ENCODE measurements at places on chromosomes 6 and 20.

- no peaks in the 10 kb centered on the region for H3K4me1 ChIP-seq
- H3K27ac ChIP-seq, result no peak overlapping the region
- no peaks in the 10 kb centered on the region for H3K36me3 ChIP-seq
- DNase-seq, result no peak
- H3K4me3 ChIP-seq, result no peak overlapping the region
Observed at GRCh38 chr6:24448396-24448795, 41.0 kb downstream of the GPLD1 start.

- no peaks in the 10 kb centered on the region for H3K36me3 ChIP-seq
- DNase-seq, result no peak
- H3K4me3 ChIP-seq, result no peak overlapping the region
Observed at GRCh38 chr6:72825315-72825911, 203.5 kb downstream of the KCNQ5 start.

GRCh38 chr20:21693322-21693721 lies 12.1 kb upstream of the PAX1 start:
- peaks cover 28% of the 10 kb centered on the region for H3K27me3 ChIP-seq
- no peak for DNase-seq
- H3K36me3 ChIP-seq, result no peaks in the 10 kb centered on the region
- no peak overlapping the region for H3K4me3 ChIP-seq

DNA sequence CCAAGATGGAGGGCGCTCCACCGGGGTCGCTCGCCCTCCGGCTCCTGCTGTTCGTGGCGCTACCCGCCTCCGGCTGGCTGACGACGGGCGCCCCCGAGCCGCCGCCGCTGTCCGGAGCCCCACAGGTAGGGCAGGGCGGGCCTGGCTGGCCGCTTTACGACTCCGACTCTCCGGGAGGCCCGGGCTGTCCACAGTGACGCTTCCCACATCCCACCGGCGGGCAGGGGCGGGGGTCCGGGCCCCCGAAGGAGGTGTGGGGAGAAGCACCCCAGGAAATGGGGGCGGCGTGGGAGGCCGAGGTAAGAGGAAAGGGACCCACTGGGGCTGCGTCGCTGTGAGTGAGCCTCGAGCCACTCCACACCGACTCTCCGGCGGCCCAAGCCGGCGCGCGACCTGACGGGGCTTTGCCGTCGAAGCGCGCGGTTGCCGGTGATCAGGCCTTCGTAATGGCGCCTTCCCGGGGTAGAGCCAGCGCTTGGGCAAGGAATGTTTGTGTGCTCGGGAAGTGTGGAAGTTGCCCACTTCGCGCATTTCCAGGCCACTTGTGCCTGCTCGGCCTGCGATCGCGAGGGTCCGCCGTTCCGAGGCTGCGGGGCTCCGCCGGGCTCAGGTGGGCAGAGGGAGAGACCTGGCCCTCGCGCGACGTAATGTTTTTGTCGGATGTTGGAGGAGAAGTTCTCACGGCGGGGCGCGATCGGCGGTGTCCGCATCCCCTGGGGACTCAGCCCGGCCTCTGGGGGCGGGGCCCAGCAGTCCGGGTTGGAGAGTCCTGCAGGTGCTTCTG lies 427 bp downstream of the GINM1 start:
- peak overlapping the region; percentile 95 for H3K27ac ChIP-seq
- no peaks in the 10 kb centered on the region for H3K36me3 ChIP-seq
- DNase-seq, result peak; percentile 72
- H3K4me1 ChIP-seq, result peaks cover 20% of the 10 kb centered on the region
- no peaks in the 10 kb centered on the region for H3K27me3 ChIP-seq

DNA sequence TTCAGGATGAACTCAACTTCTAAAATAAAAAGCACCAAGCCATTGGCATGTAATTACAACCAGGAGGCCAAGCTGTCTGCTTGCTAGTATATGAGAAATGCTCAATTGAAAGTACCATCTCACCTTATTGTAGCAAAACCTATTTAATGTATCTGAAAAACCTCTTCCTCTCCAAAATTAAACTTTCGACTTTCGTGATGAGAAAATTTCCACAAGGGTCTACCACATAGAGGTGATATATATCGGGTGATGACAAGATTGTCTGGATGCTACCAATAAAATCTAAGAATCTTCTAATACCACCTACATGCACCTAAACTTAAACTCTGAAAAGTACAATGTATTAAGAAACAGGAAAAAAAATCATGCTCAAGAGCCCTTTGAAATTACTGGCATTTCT lies 74.2 kb downstream of the ATXN1 start:
- H3K4me3 ChIP-seq, result no peak overlapping the region
- no peaks in the 10 kb centered on the region for H3K36me3 ChIP-seq
- no peak overlapping the region for H3K27ac ChIP-seq
- no peak for DNase-seq
- H3K27me3 ChIP-seq, result no peaks in the 10 kb centered on the region

GRCh38 chr20:37598100-37598543 lies 70.4 kb upstream of the BLCAP start:
- peaks cover 27% of the 10 kb centered on the region for H3K27me3 ChIP-seq
- no peak for DNase-seq
- H3K4me3 ChIP-seq, result no peak overlapping the region
- no peak overlapping the region for H3K27ac ChIP-seq
- H3K4me1 ChIP-seq, result no peaks in the 10 kb centered on the region

DNA sequence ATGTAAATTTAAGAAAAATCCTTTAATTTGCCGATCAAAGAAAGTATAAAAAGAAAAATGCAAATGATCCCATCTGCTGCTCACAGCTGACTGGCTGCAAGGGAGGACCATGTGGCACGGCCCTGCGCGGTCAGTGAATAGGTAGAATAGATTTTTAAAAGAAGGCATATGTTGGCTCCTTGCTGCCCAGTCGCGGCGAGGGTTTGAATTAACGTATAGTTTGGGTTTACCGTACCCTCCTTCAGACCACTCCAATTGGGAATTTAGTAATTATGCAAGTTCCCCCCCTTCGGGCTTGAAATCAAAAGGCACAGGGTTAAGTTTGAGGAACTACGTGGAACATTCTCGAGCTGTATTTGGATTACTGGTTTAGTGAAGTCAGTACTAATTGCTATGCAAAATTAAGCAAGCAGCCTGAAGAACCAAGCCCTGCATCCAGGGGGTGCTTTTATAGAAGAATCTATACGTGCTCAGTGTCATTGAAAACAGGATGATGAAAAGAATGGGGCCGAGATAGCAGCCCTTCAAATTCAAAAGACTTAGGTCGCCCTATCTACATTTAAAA lies 1.1 kb upstream of the BEND3 start:
- H3K27me3 ChIP-seq, result peaks cover 3% of the 10 kb centered on the region
- peak overlapping the region; percentile 71 for H3K27ac ChIP-seq
- H3K4me3 ChIP-seq, result peak overlapping the region; percentile 80
- no peaks in the 10 kb centered on the region for H3K36me3 ChIP-seq

- DNase-seq, result no peak
- H3K4me1 ChIP-seq, result no peaks in the 10 kb centered on the region
Observed at GRCh38 chr6:140050101-140050995, 675.9 kb upstream of the CITED2 start.

DNA sequence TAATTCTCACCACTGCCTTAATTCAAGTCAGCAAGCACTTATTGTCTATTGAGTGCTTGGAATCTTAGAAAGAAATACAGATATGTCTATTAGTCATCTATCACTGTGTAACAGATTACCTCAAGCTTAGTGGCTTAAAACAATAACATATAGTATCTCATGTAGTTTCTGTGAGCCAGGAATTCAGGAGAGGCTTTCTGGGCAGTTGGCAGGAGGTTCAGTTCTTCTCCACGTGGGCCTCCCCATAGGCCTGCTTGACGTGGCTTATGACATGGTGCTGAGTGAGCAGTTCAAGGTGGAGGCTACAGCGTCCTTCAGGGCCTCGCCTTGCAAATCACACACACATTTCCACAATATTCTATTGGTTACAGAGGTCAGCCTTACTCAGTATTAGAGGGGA lies 69.7 kb downstream of the DTD1 start:
- H3K4me3 ChIP-seq, result no peak overlapping the region
- H3K27me3 ChIP-seq, result no peaks in the 10 kb centered on the region
- no peaks in the 10 kb centered on the region for H3K4me1 ChIP-seq
- no peak overlapping the region for H3K27ac ChIP-seq
- no peaks in the 10 kb centered on the region for H3K36me3 ChIP-seq

GRCh38 chr6:153767127-153767526 lies 271.9 kb upstream of the OPRM1 start:
- no peaks in the 10 kb centered on the region for H3K27me3 ChIP-seq
- DNase-seq, result no peak
- no peaks in the 10 kb centered on the region for H3K36me3 ChIP-seq
- H3K4me1 ChIP-seq, result no peaks in the 10 kb centered on the region
- no peak overlapping the region for H3K27ac ChIP-seq
- no peak overlapping the region for H3K4me3 ChIP-seq

DNA sequence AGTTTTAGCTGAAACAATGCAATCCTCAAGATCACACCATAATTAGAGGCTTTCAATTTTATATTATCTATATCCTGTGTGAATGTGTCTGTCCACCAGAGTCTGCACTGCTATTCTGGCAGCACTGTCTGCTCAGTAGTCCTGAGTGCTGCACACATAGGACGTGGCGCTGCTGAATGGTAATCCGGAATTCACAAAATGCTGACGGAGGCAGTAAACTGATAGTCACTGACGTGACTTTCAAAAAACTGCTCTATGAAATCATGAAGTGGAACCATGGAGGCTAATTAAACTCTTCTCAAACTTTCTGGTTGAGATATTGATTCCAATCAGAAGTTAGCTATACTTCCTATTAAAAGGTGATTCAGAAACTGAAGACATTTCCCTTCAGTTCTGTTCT lies 190.8 kb upstream of the NOX3 start:
- H3K4me1 ChIP-seq, result peaks cover 6% of the 10 kb centered on the region
- no peaks in the 10 kb centered on the region for H3K36me3 ChIP-seq
- no peak overlapping the region for H3K27ac ChIP-seq
- DNase-seq, result no peak
- no peak overlapping the region for H3K4me3 ChIP-seq

All from lower lobe of right lung (tissue), 2 donors.